ENCODE measurements at places on chromosomes 13 and 19.

DNA sequence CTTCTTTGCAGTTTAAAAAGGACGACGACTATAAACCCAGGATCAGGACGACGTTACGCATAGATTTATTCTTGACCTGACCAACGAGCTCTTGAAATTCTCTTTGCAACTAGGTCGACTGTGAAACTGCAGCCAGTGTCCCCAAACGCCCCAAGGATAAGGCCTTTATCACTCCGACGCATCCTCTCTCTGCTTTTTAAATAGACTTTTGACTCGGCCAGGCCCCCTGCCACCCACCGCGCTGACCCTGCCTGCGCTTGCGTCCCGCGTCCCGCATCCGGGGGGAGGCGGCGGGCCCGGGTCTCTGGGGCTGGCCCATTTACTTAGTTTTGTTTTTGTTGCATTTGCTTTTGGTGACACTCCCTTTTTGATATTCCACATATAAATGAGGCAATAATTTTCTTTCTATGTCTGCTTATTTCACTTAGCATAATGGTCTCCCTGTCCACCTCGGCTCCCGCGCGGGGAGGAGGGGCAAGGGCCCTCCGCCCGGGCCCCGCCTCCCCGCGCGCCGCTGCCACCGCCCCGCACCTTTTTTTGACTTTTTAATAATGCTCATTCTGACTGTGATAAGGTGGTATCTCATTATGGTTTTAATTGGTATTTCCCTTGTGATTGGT lies 17.4 kb downstream of the RB1 start:
- no peak for DNase-seq

GRCh38 chr19:2232286-2233151 lies 3.6 kb downstream of the PLEKHJ1 start:
- no peak for DNase-seq

- peak; percentile 64 for DNase-seq
These were observed 59.6 kb downstream of the MYO9B start for GRCh38 chr19:17135001-17135853.

GRCh38 chr13:78054157-78054556 lies 135.5 kb upstream of the EDNRB start:
- no peak for DNase-seq

GRCh38 chr13:94968040-94968756 lies 255.9 kb upstream of the SOX21 start:
- DNase-seq: no peak

DNA sequence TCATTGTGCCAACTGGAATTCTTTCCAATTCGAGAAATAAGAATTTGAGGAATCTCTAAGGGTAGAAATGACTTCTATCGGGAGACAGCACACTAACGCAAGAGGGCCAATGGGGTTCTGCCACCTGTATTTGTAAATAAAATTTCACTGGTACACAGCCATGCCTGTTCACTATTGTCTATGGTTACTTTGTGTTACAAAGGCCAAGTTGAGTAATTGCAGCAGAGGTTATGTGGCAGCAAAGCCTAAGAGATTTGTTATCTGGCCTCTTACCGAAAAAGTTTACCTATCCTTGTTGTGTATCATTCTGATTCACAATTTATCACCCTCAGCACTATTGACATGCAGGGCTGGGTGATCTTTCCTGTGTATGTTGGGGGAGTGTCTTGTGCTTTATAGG lies 278.0 kb downstream of the KLF5 start:
- no peak for DNase-seq

DNA sequence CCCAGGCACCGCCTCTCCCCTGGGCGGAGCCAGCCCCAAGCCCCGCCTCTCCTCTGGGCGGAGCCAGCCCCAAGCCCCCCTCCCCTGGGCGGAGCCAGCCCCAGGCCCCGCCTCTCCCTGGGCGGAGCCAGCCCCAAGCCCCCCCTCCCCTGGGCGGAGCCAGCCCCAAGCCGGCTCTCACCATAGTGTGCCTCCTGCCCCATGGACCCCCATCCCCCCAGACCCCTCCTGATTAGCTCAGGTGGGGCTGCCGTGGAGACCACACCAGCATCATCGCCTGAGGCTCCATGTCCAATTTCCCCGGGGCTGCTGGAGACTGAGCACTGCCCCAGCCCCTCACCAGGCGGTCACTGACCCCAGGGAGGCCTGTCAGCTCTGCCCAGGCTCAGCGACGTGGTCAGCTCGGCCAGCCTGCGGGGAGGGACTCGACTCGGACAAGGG lies 4.2 kb upstream of the MADCAM1 start:
- no peak for DNase-seq

Measured in stimulated activated naive B cell treated with anti-CD40 and anti-IgM and Interleukin-4, amounts not matched to agents 10 μg/mL and 1 μg/mL and 100 μg/mL, for 72 hours (primary cell).